Stimulated activated CD8-positive, alpha-beta memory T cell treated with anti-CD3 and anti-CD28 coated beads, Interleukin-15, amount 100 ng/mL, for 4 hours (primary cell): ENCODE measurements at places on chromosomes 4 and X.

GRCh38 chr4:41307638-41308037, 50.9 kb downstream of the UCHL1 start:
- DNase-seq = no peak

DNA sequence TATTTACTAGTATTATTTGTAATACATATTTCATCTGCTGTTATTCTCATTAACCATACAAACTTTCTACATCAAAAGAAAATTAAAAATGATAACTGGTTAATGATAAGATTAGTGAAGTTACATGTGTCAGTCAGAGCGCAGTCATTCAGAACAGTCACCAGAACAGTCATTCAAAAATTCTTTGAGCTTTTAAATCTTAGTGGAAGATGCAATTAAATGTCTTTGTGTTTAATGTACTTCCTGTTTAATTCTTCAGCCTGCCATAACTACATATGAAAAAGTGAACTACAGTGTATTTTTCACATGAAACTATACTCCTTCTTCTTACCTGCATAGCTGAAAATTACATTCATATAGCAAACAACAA, 179.7 kb upstream of the NDST4 start:
- DNase-seq = no peak

DNA sequence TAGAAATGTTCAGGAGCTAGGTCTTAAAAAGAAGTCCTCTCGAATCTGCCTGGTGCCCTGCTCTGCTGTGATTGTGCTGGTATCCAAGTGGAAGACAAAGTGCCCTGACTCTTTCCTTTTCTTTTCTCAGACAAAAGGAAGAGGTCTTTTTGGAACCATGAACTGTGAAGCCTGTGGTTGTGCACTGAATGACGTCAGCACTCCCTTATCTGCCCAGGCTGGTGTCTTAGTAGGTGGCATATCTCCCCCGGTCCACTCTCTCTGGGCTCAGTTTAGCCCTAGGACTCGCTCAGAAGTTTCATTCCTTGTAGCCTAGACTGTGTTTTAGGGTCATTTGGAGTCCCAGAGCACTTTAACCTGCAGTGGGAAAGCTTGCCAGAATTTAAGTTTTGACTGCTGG, 400.3 kb upstream of the CT83 start:
- no peak for DNase-seq

DNA sequence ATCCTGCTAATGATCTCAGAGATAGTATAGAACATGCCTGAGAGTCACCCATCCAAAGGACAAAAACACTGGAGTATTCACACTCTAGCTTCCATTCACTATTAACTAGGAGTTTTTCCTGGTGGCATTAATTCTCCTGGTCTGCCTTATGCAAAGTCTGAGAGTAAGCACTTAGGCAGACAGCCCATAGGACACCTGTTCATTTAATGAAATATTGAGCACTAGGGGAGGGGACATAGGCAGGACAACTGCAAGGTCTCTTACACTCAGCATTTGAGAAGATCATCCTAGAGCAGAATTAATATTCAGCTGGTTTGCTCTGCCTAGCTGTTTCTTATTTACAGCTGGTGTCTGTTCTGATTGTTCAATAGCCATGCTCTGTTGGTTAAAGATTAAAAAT, 508.5 kb downstream of the CENPC start:
- no peak for DNase-seq

DNA sequence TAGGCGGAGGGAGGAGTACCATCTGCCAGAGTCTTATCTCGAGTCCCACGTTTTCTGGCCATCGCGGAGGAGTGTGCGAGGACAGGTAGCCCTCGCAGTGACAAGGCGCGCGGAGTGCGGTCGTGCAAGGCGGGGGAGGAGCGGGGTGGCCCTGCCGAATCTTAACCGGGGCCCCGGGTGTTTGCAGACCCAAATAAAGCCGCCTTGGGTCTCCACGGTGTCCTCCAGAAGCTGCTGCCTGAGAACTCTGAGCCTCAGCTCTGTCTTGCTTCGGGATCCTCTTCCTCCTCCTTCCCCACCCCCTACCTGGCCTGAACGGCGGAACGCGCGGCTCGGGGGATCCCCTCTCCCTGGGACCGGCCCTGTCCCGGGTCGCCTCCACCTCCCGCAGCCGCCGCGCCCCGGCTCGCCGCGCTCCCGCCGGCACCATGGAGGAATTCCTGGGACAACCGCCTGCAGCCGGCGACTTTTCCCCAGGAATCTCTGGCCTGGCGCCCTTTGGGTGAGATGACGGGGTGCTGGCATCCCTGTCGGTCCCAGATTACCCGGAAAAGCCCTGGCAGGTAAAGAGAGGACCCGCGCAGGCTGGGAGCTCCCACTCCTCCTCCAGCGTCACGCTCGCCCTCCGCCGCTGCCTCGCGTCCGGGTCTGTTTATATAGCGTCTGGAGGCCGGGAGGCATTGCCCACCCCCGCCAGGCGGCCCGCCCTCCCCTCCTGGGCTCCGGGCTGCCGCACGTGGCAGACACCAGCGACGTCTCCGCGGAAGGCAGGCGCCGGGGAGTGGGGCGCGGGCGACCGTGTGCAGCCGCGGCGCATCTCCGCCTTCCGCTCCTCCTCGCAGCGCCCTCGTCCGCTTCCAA, at the start of gene GALNTL6:
Gene GALNTL6 (plus strand): TSS at position 740 of the 861 bp plus-strand sequence.
- no peak for DNase-seq

- DNase-seq = no peak
Observed at GRCh38 chrX:10615931-10616774, 4.2 kb downstream of the MID1 start.

DNA sequence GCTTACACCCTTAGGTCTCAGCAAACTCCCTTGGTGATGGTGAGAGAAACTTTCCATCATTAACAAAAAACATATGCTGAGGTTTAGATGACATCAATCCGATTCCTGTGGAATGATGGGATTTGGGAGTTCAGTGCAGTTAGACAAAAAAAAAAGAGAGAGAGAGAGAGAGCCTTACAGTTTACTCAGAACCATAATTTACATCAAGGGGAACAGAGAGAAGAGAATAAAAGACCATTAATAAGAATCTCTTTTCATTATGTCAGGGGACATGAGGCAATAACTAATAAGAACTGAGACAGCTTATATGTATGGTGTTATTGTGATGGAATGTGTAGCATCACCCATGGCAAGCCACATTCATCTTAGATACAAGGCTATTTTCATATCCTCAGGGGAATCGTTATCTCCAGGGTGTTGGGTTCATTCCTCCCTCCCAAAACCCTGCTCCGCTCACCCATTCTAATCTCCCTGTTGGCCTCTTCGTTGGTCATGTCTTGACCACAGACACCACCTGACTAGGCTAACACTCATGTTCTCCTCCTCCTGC, 175.7 kb upstream of the MXRA5 start:
- no peak for DNase-seq

DNA sequence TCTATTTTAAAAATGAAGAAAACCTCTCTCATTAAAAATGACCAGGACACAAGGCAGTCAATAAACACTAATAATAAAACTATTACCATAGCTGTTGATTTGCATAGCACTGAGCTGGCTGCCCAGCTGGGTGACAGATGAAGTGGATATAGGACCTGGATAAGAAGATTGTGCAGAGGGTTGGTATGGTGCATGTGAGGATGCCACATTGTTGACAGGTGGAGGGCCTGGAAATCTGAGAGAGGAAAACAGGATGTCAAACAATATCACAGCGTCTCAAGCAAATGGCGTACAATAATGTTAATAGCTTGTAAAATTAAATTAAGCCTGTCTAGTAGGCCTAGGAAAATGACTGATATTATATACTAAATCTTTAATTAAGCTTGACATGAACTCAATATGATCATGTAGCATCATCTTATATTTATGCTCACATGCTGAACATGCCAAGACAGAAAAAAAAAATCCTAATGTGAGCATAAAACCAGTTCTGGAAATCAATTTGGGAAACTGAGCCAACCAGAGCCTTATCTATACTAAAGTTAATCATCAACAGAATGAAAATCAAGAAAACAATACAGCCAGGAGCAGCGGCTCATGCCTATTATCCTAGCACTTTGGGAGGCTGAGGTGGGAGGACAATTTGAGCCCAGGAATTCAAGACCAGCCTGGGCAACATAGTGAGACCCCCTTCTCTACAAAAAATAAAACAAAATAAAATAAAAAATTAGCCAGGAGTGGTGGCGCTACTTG, 18.6 kb downstream of the SEC24D start:
- no peak for DNase-seq

DNA sequence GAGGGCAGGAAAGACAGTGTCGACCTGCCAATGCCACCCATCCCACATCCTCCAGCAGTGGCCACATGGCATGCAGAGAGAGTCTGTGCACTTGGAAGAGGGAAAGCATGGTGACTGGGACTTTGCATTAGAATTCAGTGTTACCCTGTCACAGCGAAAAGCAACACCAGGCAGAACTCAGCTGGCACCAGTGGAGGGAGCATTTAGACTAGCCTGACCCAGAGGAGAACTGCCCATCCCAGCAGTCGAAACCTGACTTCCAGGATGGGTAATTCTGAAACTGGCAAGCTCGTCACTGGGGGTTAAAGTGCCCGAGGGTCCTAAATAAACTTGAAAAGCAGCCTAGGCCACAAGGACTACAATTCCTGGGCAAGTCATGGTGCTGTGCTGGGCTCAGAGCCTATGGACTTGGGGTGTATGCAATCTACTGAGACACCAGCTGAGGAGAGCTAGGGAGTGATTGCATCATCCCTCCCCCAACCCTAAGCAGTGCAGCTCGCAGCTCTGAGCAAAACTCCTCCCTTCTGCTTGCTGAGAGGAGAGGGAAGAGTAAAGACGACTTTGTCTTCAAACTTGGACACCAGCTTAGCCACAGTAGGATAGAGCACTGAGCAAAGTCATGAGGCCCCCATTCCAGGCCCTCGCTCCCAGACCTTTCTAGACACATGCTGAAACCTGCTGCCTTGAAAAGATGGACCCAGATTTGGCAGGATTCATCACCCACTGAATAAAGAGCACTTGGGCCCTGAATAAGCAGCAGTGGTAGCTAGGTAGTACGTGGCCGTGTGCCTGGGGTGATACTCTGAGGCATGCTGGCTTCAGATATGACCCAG, 68.8 kb downstream of the DDX60L start:
- DNase-seq = no peak

GRCh38 chr4:17323554-17324385, 188.1 kb downstream of the QDPR start:
- DNase-seq = no peak

- DNase-seq = no peak
Observed at GRCh38 chrX:148763896-148764295, 263.5 kb downstream of the AFF2 start.

- no peak for DNase-seq
Observed at GRCh38 chr4:95544113-95545103, 4.4 kb downstream of the UNC5C start.

GRCh38 chr4:8821151-8821950, 50.3 kb downstream of the HMX1 start:
- no peak for DNase-seq

GRCh38 chrX:24676403-24677024, 17.2 kb upstream of the POLA1 start:
- no peak for DNase-seq

DNA sequence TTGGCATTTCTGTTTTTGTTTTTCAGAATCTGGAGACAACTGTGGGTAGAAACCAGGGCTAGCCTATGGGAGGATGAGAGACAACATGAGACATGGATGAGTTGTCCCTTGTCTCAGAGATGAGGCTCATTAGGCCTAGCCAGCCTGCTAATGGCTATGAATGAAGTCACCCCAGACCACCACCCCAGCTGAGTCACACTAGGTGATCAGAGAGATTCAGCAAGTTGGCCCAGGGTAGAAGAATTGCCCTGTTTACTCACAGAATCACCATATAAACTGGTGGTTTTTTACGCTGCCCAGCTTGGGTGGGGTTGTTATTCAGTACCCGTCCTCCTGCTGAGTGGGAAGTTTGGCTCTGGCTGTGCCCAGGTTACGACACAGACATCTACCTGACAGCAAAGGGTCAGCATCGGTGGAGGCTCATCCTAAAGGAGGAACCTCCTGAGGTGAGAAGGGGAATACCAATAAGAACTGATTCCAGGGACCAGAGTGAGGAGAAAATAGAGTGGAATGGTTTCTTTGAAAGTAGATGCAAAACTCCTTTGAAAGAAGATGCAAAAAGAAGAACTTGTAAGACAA, 17.2 kb upstream of the ARSJ start:
- DNase-seq = no peak

GRCh38 chr4:145315811-145316225, 135.4 kb upstream of the OTUD4 start:
- no peak for DNase-seq

- no peak for DNase-seq
Observed at GRCh38 chr4:140809676-140810075, 53.5 kb upstream of the TBC1D9 start.

- no peak for DNase-seq
Observed at GRCh38 chr4:154738426-154738825, 5.4 kb upstream of the LRAT start.

- no peak for DNase-seq
Observed at GRCh38 chr4:185092535-185093197, 50.4 kb upstream of the SLC25A4 start.

GRCh38 chr4:40441430-40441829, 106.3 kb downstream of the CHRNA9 start:
- no peak for DNase-seq

- no peak for DNase-seq
Observed at GRCh38 chrX:130628516-130628915, 226.7 kb downstream of the RBMX2 start.

- DNase-seq = no peak
Observed at GRCh38 chr4:110480031-110480549, 4.1 kb downstream of the ENPEP start.

GRCh38 chr4:179624768-179625181, 2182.5 kb upstream of the AGA start:
- no peak for DNase-seq

- no peak for DNase-seq
Observed at GRCh38 chr4:43271946-43272345, 379.4 kb downstream of the GRXCR1 start.

DNA sequence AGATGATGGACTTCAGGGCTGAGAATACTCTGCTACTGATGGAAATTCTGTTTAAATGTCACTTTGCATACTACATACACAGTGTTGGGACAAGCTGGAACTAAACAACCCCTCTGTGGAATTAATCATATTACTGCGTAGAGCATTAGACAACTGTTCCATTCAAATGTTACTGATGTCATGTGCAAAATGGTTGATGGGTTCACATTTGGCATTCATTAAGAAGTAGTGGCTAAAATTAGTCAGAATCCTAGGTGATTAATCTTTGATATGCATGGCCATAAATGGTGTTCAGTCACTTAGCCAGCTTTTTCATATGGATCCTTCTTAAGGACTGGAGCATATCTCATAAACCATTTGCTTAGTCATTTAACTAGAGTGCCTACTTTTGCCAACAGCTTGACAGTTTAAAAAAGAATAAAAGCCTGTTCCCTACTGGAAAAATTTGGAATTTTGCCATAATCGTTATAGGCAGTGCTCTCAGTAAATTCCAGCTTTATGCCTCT, 105.2 kb downstream of the RNF150 start:
- no peak for DNase-seq

- DNase-seq = no peak
Observed at GRCh38 chrX:15202454-15203177, 67.3 kb downstream of the ASB9 start.

- DNase-seq = no peak
Observed at GRCh38 chrX:8147226-8147625, 23.8 kb downstream of the VCX2 start.
